ENCODE measurements at places on chromosomes 16 and 17.
A peak's percentile ranks its signal among the peaks of the same experiment; 100 is the strongest.

GRCh38 chr16:84557504-84557903 is 53.0 kb upstream of the MEAK7 start:
- no peak for DNase-seq

- no peak for DNase-seq
These were observed 9.9 kb downstream of the AHSP start for GRCh38 chr16:31537362-31538242.

DNA sequence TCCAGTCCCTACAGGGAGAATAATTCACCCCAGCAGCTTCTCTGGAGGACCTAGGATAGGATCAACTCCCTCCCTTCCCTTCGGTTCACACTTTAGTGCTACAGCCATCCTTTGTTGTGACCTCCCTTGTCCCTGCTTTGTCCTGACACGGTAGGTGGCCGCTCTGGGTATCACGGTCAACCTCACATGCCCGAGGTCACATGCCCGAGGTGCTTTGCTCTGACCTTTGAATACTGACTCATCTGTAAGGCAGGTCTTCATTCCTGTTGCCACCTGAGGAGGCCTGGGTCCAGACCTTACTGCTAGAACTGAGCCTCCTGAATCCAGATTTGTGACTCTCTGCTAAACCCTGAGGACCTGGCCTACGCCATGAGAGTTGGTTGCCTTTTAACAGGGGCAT is 19.7 kb downstream of the ALKBH5 start:
- no peak for DNase-seq

- DNase-seq, result no peak
These were observed 27.2 kb upstream of the KCNJ16 start for GRCh38 chr17:70047619-70048419.

- DNase-seq, result no peak
These were observed 4.6 kb downstream of the TSPOAP1 start for GRCh38 chr17:58324056-58324408.

DNA sequence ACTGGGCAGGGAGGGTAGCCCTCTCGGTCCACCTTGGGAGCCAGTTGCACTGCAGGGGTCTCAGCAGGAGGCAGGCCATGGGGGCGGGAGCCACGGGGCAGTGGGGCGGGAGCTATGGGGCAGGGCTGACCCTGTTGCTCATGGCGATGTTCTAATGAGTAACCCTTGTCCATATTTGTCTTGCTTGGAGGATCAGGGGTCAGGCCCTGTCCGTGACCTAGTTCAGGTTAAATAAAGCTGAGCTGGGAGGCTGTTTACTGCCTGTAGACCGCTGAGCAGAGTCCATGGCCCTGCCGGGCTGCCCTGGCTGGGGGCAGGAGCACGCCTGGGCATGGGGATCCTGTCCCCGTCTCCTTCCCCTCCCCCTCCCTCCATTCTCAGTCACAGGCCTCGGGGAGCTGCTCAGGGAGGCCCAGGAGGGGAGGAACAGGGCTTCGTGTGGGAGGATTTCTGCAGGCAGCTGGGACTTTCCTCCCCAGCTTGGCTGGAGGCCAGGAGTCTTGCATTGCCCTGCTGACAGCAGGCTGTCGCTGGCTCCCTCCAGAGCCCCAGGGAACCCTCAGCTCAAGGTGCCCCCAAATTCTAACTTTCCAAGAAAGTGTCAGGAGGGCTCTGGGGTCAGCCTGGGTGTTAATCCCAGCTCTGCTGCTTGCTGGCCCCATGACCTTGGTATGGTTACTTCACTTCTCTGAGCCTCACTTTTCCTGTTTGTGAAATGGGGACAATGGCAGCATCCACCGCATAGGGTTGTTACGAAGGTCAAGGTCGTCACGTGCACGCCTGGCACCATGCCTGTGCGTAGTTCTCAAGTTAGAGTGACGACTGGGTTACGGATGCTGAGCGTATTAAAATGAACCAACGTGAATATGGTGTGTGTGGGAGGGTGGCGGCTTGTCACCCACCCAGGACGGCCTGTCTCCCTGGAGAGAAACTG is 6.1 kb upstream of the SERPINF2 start:
- DNase-seq, result no peak

- DNase-seq, result no peak
These were observed 160.9 kb downstream of the MAP2K6 start for GRCh38 chr17:69575346-69575761.

- no peak for DNase-seq
These were observed 18.0 kb downstream of the XPO6 start for GRCh38 chr16:28193530-28194423.

GRCh38 chr16:66474750-66475199 is 47.7 kb downstream of the BEAN1 start:
- DNase-seq, result peak; percentile 46

DNA sequence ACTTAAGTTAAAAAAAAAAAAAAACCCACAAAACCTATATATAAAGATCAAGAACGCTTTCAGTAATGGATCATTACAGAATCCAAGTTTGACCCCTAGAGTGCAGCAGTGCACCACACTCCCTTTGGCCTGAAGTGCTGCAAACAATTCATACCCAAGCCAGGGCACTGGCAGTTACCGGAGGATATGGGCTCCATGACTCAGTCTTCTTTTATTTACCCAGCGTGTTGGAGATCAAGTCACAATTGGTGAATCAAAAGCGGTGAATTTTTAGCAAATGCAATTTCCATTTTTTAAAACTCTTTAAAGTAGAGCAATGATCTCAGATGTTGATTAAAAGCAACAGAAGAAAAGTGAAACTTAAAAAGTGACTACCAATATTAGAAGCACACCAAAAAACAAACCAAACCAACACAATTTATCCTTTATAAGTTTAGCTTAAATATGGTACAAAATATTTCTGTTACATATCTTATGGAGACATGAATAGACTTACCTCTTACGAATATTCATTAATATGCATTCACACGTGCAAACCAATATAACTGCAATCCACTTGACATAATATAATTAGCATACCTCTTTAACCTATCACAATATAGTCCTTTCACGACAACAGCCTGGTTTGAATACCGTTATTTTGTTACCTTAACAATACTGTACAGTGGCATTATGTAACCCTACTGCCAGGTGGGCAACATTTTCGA is 46.3 kb downstream of the ZNF652 start:
- peak; percentile 79 for DNase-seq

GRCh38 chr16:46688101-46688653 is 801 bp downstream of the VPS35 start:
- no peak for DNase-seq

- DNase-seq, result no peak
These were observed 235.2 kb downstream of the C16orf78 start for GRCh38 chr16:49608779-49609178.

- no peak for DNase-seq
These were observed 743 bp upstream of the ARMC7 start for GRCh38 chr17:75109046-75109406.

DNA sequence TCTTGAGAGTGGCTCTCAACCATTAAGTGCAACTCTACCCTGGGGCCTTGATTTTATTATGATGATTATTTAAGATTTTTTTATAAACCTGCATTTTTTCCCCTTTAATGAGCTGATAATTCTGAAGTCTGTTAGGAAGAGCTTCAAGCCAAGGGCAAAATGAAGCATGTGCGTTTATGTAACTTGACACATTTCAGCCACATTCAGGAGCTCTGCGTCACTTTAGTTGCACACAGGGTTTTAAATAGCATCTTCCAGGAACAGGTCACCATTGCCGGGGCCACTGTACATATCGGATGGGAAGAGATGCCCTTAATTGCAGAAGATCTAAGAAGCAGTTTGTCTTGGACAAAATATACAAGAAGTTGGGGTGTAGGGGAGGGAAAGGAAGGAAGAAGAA is 89.6 kb downstream of the BMERB1 start:
- DNase-seq, result no peak

DNA sequence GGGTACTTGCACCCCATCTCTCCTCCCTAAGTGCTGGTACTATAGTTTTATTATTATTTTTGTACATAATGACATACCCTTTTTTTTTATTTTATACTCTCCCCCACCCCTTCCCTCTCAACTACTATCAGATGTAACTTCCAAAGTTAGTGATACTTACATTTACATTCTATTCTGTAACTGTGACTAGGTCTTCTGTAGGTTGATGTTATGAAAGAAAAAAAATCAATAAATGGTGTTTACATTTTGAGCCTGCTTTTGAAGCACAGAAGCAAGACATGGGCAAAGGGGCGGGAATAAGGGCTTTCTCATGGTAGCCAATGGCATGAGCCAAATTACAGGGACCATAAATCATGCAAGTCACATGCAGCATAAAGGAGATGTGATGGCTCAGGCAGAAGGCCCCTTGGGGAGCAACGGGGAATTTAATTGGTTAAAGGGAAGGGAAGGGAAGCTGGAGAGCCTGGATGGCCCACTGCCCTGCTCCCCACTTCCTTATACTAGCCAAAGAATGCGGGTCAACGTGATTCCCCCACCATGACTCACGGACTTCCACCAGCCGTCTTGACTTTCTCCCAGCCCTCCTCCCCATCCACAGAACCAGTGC is 2.4 kb upstream of the ACSF2 start:
- DNase-seq, result peak; percentile 56

GRCh38 chr16:81276323-81276722 is 37.8 kb downstream of the BCO1 start:
- no peak for DNase-seq

DNA sequence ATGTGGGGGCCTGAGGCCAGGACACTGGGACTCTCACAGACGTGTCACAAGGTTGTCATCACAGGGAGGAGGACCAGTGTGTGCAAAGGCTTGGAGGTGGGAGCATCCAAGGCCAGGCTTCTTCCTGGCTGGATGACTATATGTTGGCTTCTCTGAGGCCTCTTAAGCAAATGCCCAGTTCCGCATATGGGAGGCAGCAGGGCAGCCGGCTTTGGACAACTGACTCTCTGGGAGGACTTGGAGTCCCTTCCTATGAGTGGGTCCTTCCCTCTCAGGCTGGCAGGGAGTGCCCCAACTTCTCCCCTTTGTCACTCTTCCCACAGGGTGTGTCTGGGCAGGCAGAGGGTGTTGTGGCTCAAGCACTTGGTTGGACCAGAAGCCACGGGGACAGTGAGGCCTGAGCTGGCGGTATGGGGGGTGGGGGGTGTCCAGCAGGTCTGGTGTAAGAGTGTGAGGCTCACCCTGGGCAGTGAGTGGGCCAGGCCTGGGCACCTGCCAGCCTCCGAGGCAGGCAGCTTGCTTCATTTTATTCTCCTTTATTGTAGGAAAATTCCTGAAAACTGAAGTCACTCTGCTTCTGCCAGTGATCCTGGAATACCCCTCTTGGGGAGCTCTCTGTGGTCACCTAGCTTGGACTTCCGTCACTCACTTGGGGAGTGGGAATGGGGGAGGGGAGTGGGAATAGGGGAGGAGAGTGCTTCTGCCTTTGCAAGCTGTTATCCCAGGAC is 14.9 kb downstream of the ADGRG1 start:
- no peak for DNase-seq

DNA sequence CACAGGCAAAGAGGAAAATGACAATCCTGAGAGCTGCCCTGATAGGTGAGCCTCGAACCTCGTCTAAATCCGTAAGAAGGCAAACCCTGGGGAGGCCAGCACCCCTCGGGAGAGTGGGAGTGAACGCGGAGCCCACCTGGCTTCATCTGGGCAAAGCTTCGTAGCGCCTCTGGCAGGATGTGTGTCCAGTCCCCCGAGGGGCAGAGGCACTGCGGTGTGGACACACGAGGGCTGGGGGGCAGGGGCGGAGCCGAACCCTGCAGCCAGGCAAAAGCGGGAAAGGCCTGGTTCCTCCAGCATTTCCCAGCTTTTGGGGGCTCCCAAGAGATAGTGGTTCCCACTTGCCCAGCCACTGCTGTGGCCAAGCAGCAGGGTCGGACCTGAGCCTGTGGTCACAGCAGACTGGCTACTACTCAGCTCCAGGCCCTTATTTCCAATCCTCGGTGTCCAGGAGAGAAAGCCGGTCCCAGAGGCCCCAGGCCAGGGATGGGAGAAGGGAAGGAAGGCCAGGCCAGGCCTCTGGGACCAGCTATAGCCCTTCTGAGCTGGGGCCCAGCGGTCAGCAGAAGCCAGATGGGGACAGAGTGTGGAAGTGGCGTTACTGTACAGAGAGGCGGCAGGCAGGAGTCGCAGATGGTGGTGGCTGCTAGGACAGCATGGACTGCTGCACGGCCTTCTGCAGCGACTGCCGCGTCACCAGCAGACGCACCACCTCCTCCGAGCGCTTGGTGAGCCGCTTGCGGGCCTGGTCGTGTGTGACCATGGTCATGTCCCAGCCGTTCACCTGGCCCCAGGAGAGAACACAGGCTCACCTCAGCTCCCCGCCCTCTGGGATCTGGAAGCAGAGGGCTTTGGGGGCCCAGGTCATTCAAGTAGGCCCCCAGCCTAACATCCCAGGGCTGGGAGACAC is 5.0 kb downstream of the TAX1BP3 start:
- DNase-seq, result no peak

DNA sequence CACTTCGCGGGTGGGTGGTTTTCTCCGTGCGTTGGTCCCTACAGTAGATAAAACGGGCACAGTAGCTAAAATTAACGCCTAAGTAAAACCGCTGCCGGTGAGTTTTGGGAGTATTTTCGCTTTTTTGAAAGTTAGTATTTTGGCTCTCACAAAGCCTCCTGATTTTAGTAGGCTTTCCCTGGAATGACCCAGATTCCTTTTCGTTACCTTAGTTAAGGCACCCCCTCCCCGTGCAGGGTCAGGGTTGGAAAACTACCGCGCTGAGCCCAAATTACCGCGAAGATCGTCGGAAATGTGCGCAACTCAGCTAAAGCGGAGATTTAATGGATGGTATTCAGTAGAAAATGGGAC is 28.3 kb upstream of the ST6GALNAC1 start:
- no peak for DNase-seq

DNA sequence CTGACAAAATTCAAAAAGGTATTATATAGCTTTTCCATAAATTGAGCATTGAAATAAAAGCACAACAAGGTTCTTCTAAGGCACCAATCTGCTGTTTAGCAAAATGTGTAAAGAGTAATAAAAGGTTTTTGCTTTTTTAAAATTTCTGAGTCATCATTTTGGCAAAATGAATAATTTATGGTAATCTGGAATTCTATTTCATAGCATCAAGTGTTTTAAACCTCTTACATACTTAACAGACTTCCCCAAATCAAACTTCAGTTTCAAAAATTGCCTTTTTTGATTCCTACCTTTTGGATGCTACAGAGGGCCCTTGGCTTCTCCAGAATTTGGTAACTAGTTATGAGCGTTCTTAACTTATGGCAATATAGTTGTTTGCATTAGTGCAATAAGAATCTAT is 154.0 kb upstream of the ELAC2 start:
- DNase-seq, result no peak

- no peak for DNase-seq
These were observed 38.8 kb downstream of the TMC6 start for GRCh38 chr17:78089576-78090281.

DNA sequence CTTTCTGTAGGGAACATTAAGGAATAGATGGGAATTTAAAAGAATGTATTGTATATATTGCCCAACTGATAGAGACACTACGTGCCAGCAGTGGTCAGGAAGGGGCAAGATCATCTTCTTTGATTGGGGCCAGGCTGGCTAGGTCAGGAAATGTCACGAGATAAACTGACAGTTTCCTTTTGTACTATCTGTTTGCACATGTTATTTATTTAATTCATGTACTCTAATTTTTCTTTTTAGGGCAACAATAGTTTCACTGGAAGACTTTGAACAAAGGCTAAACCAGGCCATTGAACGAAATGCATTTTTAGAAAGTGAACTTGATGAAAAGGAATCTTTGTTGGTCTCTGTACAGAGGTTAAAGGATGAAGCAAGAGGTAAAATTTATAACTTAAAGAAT is 12.6 kb downstream of the NDEL1 start:
- DNase-seq, result no peak
